ENCODE measurements at places on chromosomes 12 and 14. TPM values are rescaled to one million over a fixed set of nuclear protein-coding genes. Genes with fewer than 3 reads are reported as not detected.

The TAS2R19 gene
- total RNA-seq, result 9.1 TPM

The GPR162 gene
- total RNA-seq, result 174 TPM

The RIN3 gene
- total RNA-seq, result 7.1 TPM

The KLHDC1 gene
- total RNA-seq, result 24.9 TPM

The ACOT6 gene
- not detected for total RNA-seq

The GDF3 gene
- total RNA-seq, result not detected

The SLCO1C1 gene
- 26.1 TPM for total RNA-seq
